ENCODE measurements at places on chromosomes 7 and 10.

GRCh38 chr7:76232698-76233097 lies 31.0 kb downstream of the SRRM3 start:
- DNase-seq = no peak

GRCh38 chr10:72263613-72264241 lies 10.0 kb upstream of the DDIT4 start:
- no peak for DNase-seq

DNA sequence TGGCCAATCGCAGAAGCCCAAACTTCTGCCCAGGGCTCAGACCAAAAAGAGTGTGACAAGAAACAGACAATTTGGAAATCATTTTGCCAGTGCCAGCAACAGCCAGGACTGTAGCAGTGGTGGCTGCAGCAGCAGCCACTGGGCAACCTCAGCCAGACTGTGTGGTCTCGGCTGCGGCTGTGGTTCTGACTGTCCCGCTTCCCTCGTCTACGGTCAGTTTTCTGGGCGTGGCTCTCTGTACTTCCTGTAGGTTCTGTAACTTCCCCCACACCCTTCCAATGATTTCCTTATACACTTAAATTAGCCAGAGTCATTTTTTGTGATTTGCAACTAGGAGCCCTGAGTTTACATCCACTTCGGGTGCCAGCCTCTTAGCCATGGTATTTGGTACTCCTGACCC lies 39.9 kb downstream of the CYTH3 start:
- DNase-seq = no peak

DNA sequence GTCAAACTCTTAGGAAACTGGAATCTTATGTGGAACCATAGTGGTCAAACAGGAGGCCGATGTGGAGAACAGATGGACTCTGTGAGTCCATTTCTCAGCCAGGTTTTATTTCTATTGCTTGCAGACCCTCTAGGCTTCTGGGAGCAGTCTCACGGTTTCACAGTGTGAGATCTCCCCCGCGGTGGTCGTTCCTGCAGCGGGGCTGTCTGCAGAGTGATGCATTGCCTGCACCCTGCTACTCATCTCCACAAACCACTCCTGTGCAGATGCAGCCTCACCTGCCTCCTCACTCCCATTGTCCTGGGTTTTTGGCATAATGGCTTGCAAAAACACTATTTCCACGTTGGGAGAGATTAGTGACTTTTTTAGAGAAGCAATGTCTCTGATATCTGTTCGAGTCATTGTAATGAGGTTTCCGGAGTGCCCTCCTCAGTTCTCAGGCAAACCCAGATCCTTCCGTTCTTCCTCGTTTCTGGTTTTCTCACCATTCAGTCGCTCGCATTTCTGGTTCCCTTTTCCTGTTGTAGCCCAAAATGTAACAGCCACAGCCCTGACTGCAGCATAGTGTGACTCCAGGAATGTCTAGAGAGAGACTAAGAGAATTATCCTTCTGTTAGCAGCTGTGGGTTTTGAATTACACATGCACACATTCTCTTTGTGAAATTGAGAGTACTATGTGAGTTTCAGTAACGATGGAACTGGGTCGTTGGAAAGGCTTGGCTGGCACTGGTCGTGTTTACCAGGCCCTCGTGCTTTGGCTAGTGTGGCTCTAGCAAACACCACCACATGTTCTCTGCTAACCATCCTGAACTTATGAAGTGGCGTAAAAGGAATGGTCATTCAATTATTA lies 30.2 kb downstream of the ACADSB start:
- DNase-seq = no peak

DNA sequence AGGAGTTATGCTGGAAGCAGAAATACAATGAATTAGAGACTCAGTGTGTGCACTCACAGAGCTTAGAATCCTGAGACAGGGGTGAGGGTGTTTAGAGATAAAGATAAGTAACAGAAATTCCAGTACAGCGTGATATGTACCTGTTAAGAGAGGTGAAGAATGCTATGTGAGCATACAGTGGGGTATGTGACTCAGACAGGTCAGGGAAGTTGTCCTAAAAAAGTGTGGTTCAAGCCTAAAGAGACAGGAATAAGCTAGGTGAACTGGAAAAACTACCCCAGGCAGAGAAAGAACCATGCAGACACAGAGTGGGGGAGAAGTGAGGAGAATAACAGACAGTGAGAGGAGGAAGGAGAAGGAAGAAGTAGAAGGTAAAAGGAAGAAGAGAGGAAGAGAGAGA lies 8.6 kb downstream of the SMIM30 start:
- no peak for DNase-seq

- no peak for DNase-seq
Observed at GRCh38 chr7:152051968-152052367, 26.5 kb downstream of the GALNT11 start.

GRCh38 chr7:18302097-18302496 lies 193.5 kb upstream of the HDAC9 start:
- DNase-seq = no peak

DNA sequence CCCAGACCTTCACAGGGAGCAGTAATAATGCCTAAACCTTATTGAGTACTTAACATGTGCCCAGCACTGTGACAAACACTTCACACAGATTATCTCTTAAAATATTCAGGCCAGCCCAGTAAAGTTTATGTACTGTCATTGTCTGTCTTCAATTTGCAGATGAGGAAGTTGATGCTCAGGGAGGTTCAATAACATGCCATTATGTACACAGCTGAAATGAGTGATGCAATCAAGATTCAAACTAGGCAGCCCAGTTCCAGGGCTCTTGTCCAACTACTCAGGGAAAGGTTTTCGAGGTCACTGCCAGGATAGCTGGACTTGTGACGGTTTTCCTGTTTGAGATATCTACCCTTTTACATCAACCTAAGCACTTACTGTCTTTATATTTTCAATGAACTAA lies 56.1 kb downstream of the AUTS2 start:
- DNase-seq = no peak

DNA sequence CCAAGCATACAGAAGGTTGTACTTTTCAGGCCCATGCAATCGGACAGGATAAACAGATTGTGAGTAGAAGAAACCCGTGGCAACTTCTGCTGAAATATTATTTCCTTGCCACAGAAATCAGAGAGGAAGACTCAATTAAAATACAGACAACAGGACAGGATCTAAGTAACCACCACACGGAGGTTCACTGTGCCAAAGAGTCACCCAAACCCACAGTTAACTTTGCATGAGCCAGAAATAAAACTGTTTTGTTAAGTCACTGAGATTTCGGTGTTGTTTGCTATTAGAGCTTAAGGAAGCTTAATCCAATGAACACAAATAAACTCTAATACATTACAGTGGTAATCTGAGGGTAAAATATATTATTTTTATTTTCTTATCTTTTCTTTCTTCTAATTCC lies 14.0 kb downstream of the PNPLA8 start:
- DNase-seq = no peak

DNA sequence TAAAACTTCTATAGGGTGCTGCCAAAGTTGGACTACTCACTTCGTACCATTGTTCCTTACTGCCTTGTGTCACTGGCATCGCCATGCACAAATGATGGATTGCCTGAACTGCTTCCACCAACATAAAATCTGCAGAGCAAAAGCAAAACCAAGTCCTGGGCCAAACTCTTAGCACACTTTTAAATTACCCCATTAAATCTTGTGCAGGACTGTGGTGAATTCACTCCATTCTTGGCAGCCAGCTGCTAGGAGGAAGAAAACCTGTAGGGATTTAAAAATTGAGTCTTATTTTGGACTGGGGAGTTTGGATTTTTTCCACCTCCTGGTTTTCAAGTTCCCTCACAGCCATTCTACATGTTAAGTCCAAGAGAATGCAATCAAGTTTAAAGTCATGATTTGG lies 646.9 kb downstream of the SORCS3 start:
- DNase-seq = no peak

GRCh38 chr10:75705426-75705825 lies 274.0 kb downstream of the LRMDA start:
- DNase-seq = no peak

DNA sequence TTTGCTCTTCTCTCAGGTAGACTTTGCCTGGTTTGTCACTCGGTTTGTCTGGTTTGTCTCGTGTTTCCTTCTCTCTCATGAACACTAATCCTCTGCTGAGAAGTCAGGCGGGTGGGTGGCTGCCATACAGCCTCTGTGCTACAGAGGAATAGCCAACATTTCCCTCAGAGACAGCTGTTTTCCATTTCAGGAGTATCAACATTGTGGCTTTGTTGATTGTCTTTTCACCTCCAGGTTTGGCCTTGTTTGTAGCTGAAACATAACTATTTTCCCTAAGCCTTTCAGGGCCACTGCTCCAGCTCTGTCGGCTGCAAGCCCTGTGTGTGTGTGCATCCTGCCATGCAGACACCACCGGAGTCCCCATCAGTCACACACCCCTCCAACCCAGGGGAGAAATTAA lies 122.8 kb downstream of the BAMBI start:
- DNase-seq = no peak

DNA sequence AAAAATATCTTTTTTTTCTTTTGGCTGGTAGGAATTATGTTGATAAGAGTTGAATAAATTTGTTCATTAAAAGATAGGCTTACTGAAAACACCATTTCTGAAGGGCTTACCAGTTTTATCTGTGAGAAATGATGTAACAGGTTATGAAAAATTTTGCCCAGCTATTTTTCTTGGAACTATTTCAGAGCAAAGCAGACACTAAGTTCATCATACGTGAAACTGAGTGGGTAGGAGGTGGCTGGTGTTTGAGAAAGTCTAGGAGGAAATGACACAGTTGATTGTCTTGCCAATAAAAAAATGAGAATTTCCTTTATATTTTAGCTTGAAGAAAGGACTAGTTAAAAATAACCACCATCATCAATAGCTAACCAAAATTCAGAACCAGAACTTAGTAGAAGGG lies 6.2 kb upstream of the MRC1 start:
- DNase-seq = no peak

DNA sequence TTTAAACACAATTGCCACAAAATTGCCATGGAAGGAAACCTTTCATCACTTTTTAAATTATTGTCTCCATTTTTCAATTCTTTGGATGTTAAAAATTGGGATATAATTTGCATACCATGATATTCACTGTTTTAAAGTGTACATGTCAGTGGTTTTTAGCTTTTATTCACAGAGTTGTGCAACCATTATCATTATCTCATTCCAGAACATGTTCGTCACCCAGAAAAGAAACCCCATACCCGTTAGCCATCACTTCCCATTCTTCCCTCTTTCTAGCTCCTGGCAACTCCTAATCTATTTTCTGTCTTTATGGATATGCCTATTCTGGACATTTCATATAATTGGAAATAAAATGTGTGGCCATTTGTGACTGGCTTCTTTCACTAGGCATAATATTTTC lies 260.3 kb upstream of the FERD3L start:
- DNase-seq = no peak

- no peak for DNase-seq
Observed at GRCh38 chr10:124044143-124044862, 49.1 kb downstream of the CHST15 start.

- DNase-seq = no peak
Observed at GRCh38 chr10:71554671-71555070, 158.0 kb downstream of the CDH23 start.

GRCh38 chr10:88913788-88914187 lies 33.7 kb downstream of the STAMBPL1 start:
- no peak for DNase-seq

GRCh38 chr10:132292287-132293200 lies 15.2 kb downstream of the STK32C start:
- no peak for DNase-seq

- DNase-seq = no peak
Observed at GRCh38 chr7:125459038-125459437, 529.4 kb upstream of the POT1 start.

DNA sequence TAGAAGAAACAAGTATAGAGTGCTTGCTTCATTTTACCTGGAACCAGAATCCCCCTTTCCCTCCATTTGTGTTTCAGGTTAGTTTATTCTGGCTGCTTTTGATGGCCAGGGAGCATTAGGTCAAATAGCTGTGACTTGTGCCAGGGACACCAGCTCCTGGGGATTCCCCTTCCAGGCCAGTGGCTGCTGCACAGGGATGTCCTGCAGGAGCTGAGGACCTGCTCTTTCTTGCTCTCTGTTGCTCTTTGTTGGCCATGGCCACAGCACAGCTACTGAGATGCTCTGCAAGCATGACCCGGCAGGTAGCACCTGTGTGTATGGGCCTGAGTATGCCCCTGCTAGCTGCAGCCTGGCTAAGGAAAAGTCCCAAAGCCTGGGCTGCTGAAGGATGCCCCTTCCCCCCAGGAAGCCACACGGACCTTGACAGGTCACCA lies 208.9 kb downstream of the EBF3 start:
- no peak for DNase-seq

GRCh38 chr7:22627136-22627535 lies 99.9 kb upstream of the IL6 start:
- no peak for DNase-seq

DNA sequence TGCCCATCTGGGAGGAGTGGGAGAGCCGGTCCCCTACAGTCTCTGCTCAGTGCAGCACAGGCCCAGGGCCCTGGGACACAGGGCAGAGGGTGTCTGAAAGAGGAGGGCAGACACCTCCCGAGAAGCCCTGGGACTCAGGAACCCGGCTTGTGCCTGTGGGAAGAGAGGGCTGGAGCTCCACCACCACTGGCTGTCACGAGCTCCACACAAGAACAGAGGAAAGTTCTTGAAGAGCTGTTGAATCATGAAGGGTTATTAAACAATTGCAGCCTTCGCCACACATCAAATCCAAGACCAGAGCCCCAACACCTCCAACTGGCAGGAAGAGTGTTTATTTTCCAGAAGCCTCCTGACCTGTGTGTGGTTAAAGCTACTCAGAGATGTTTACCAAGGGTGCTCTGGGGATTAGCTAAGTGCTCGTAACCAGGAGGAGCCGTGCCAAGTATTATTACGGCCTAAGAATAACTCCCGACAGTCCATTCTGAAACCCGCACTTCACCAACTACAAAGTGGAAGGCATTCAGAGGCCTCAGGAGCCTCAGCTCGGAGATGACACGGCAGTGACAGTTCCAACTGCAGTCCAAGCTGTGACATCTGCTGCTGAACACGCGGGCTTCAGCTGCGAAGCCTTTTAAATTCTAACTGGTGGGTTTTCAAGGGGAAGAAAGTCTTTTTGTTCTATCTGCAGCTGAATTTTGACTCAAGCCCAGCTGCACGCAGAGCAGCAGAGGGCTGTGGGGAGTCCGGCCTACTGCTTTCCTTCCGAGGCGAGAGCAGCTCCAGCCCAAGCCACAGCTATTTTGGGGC lies 75.1 kb downstream of the MAD1L1 start:
- no peak for DNase-seq

DNA sequence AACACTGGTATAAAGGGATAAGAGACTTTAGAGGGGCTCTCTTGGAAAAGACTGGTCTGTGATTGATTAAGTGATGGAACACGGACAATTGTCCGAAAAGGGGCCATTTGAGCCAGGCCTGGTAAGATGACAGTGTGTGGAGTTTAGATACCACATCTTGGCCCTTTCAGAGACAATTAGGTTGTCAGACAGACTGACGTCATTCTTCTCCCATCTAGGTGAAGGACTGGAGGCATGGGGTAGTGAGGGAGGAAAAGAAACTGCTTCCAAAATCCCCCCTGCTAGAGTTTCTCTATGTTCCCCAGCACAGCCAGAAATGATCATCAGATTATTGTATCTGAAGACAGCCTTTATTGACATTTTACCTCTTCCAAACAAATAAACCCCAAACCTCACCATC lies 84.8 kb upstream of the MYO3A start:
- DNase-seq = no peak
